ENCODE measurements at places on chromosomes 6 and 20. TPM values are rescaled to one million over a fixed set of nuclear protein-coding genes. Genes with fewer than 3 reads are reported as not detected.
A peak's percentile ranks its signal among the peaks of the same experiment; 100 is the strongest.

DNA sequence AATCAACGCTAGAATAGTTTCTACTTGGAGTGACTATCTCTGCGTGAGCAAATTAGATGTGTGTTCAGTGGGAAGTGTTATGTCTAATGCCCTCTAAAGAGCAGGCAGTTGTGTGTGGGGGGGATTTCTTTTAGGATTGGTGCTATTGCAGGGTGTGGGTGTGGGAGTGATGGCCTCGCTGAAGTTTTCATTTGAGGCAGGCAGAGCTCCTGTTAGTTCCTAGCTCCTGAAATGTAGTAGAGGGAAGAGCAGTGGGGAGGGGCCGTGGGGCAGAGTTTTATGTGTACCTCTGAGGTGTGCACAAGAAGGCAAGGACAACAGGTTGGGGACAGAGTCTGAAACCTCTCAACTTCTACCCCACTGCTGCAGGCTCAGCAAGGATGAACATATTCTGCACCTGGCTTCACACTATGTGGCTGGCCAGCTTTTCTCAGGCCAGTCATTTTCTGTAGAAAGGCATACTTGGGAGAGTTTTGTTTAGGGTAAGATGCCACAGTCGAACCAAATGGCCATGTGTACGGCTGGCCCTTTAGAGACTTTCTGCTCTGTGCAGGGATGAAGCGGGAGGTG lies 229.2 kb upstream of the SUPT3H start:
- no peak for DNase-seq

- no peak for DNase-seq
These were observed 48.8 kb upstream of the EPB41L1 start for GRCh38 chr20:36105711-36106226.

Gene PROKR2
- not detected for polyA plus RNA-seq

DNA sequence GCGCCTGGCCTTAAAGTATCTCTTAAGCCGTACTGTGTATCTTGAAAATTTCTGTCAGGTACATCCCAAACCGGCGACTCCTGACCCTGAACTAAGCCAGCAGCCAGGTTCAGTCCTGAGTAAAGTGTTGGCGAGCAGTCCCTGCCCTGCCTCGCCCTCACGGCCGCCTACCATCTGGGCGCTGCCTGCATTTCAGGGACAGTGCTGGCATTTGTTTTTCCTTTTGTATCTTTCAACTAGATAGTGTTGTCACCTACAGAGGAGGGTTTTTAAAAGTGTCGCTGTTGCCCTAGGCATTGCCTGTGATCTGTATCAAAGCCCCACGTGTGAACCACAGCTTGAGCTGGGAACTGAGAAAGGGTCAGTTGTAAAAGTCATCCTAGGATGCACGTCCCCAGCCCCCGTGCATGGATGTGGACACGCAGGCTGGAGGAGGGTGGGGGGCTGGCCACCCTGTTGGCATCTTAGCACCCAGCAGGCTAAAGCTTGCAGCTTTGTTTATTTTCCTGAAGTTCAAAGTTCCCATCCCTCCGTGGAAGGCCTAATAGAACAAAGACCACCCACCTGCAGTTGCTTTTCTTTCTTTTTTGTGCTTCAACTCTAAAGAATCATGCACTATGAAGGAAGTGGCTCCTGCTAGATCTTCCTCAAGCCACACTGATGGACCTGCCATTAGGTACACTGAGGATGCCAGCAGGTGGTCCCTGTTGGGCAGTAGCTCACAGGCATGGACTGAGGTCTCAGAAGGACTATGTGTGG lies 136.8 kb downstream of the ZDHHC14 start:
- no peak for DNase-seq

DNA sequence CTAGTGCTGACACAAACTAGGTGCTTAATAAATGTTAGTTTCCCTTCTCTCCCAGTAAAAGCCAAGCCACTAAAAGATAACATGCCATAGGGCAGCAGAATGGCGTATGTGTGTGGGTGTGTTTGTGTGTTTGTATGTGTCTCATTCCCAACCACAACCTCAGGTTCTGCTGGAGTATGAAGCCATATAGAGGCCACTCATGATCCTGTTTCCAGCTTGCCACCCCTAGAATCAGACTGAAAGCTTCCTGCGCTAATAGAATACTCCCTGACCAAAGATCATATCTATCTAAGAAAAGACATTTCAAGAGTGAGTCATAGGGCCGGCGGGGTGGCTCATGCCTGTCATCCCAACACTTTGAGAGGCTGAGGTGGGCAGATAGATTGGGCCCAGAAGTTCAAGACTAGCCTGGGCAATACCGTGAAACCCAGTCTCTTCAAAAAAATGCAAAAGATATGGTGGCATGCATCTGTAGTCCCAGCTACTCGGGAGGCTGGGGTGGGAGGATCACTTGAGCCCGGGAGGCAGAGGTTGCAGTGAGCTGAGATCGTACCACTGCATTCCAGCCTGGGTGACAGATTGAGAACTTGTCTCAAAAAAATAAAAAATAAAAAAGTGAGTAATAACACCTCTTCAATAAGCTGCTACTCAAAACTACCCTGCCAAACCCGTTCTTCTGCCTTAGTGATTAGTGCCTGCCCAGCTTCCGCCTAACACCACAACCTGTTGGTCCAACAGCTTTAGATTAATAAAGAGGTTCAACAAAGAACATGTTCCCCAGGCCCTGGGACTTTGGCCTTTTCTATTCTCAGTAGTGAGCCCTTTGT lies 11.8 kb upstream of the SNRPC start:
- DNase-seq, result no peak

GRCh38 chr6:22447249-22448196 lies 121.8 kb upstream of the HDGFL1 start:
- DNase-seq, result peak; percentile 96

DNA sequence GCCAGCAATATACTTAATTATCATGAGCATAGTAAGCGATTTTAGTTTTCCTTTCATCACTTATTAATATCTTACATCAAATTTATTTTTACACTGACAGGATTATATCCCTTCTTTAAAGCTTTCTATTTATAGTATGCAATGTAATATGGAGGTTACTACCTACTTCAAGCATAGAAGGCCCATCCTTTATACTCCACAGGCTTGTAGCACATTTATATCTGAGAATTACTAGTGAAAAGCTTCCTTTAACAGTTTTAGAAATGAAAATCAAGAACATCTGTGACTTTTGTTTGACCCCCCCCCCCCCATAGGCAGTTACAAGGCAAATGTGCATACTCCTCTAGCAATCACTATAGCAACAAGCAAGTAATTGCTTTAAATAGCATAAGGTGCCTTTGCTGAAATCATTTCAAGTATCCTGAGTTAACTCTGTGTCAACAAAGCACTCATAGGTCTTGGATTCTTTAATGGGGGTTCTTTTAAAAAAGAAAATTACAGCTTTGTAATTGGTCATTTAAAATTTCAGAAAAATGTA lies 917.7 kb downstream of the PHF3 start:
- DNase-seq, result peak; percentile 68

DNA sequence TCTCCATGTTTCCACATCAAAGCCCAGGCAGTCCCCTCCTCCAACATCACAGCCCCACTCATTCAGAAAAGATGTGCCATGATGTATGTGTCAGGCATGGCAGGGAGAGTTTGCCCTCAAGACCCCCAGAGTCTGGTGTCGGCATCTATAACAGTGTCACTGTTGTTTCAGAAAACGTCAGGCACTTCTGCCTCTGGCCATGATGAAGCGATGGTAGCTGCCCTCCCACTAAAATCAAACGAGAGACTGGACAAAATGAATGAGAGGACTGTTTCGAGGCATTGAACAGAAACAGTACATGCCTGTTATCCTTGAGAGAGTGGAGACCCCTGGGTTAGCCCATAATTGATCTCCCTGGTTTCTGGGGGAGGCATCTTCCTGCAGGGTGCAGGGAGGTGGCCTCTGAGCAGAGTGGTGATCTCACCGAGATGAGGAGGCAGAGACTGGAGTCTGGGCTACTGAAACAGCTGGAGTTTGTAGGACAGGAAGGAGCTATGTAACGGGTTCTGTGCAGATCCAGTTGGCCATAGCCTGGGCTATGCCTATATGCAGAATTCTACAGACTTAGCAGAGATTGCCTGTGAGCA lies 144.5 kb downstream of the SYCP2 start:
- no peak for DNase-seq

GRCh38 chr20:58470336-58471192 lies 44.6 kb downstream of the APCDD1L start:
- peak; percentile 84 for DNase-seq

Gene EDN3
- 31.9 TPM for polyA plus RNA-seq

DNA sequence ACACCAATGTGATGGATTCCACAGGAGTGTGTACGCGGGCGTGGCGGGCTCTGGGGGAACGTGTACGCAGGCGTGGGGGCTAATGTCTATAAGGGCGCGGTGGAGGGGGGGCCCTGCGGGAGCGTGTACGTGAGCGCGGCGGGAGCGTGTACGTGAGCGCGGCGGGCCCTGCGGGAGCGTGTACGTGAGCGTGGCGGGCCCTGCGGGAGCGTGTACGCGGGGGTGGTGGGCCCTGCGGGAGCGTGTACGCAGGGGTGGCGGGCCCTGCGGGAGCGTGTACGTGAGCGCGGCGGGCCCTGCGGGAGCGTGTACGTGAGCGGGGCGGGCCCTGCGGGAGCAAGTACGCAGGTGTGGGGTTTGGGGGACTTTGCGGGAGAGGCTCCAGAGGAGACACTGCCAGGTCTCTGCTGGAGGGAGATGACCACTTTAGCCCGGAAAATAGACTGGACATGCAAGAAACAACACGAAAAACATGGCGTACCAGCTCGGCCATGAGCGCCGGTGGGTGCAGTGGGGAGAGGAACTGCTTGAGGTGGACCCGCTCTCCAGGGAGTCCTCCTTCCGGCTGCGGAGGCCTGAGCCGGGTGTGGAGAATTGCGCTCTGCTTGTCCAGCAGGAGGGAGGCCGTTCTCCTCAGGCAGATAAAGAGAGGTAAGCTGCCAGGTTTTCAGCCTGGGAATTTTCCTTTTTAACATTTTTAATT lies 27.8 kb upstream of the SMOC2 start:
- peak; percentile 47 for DNase-seq

- DNase-seq, result no peak
These were observed 293.2 kb upstream of the QKI start for GRCh38 chr6:163121270-163121669.

Gene MACROD2
- 3.9 TPM for polyA plus RNA-seq

DNA sequence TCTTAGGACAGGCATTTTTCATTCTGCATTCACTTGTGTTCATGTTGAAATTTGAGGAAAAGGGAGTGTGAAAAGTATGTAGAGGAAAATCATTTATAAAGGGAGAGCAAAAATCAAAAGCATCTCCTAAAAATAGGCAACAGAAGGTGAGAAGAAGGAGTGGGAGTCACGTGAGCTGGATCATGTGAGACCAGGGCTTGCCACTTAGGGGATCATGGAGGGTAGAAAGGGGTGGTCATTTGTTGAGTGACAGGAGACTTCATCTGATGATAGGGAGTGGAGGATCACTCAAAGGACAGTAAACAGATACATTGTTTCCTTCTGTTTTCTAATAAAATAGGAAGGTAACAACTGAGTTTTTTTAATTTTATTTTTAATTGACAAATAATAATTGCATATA lies 17.1 kb downstream of the RBM24 start:
- DNase-seq, result no peak

DNA sequence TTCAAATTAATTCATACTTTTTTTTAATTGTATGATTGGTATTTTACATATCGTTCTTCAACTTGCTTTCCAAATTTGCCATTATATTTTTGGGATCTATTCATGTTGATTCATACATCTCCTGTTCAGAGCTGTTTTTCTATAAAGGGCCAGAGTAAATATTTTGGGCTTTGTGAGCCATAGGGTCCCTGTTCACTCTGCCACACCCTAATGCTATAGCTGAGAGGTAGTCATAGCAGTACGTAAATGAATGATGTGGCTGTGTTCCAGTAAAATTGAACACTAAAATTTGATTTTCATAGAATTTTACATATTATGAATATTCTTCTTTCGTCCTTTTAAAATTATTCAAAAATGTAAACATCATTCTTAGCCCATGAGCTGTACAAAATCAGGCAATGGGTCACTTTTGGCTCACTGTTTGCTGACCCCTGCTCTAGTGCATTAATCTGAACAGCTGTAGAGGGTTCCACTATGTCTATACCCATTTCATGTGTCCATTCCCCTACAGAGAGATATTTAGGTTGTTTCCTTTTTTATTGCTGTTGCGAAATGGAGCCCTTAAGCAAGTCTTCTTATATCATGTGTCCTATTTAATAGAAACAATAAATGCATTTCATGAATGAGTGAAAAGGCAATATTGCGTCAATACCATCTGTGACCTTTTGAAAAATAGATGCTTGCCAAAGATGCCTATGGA lies 136.4 kb upstream of the SALL4 start:
- no peak for DNase-seq

Gene PPIL6
- polyA plus RNA-seq, result 6.7 TPM

GRCh38 chr6:84139311-84139710 lies 88.1 kb downstream of the CEP162 start:
- no peak for DNase-seq

DNA sequence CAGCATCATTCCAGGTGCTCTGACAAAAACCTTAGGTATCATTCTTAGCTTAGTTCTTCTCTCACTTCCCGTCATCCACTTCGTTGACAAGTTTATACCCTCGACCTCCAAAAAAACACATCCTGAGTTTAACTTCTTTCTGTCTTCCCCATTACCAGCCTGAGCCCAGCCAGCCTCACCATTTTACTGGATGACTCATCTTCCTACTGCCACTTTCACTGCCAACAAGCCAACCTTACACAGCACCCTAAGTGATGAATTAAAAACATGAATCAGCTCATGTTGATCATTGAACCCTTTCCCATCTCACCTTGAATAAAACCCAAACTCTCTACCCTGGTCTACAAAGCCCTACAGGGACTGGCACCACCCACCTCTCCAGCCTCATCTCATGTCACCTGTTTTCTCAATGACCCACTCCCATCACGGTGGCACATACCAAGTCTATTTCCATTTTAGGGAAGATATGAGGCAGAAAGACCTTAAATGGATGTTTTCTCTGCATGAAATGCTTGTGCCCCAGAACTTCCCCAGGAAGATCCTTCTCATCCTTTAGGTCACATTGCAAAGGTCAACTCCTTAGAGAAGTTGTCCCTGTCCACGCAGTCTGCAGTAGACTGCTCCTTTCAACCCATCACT lies 9.9 kb upstream of the UST start:
- DNase-seq, result no peak

- no peak for DNase-seq
These were observed 10.8 kb downstream of the ADGRF4 start for GRCh38 chr6:47709160-47709559.

Gene FANCE
- 17.0 TPM for polyA plus RNA-seq

Measured in muscle of leg (tissue), 16 donors.